ENCODE measurements at places on chromosomes 11 and 22. TPM values are rescaled to one million over a fixed set of nuclear protein-coding genes. Genes with fewer than 3 reads are reported as not detected.

DNA sequence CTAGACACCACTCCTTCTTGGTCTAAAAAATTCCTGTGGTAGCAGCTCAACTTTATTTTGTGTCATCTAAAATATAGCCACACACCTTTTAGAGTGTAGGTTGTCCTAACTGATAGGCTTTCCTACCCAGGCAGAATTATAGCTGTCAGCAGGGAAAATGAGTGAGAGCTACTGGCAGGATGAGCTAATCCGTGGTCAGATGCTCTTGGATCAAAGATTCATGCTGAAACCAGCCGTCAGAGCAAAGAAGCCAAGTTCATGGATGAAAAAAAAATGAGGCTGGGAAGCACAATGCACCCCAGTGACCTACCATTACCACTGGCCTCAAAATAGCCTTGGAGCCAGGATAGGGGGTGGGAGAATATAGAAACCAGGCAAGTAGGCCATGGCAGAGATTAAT lies 113.1 kb upstream of the BLID start:
- no peak for DNase-seq

GRCh38 chr11:64331569-64332371 lies 8.2 kb upstream of the CCDC88B start:
- DNase-seq = peak; percentile 93

DNA sequence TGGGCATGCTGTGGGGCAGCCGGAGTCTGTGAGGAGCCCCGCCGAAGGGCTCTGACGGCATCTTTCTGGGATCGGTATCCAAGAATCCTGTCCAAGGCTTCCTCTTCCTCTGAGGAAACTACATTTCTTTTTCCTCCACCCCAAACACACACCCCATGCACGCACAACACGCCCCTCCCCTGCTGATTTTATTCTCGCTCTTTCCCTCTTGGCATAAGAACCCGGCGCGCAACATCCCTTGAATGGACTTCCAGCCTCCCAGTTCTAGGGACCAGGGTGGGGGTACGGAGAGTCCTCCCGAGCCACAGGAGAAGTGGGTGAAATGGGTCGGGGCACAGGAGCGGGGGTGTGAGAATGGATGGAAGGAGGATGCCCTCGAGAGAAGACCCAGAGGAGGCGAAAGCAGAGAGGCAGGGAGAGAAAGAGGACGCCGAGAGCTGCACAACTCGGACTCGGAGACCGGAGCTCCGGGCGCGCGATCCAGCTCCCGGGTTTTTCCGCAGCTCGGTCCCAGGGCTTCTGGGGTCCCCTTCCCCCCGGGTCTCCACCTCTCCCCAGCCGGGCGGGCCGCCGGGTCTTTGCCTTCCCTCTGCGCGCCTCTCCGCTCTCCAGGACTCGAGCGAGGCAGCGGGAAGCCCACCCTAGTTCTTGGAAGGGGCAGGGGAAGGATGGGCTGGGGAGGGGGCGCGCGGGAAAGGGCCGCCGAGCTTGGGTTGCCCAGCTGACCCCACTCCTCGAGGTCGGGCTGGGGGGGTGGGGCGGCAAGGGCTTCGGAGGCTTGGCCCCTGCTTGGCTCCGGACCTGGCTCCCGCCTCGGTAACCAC lies 1.5 kb upstream of the LARGE1 start:
- no peak for DNase-seq

DNA sequence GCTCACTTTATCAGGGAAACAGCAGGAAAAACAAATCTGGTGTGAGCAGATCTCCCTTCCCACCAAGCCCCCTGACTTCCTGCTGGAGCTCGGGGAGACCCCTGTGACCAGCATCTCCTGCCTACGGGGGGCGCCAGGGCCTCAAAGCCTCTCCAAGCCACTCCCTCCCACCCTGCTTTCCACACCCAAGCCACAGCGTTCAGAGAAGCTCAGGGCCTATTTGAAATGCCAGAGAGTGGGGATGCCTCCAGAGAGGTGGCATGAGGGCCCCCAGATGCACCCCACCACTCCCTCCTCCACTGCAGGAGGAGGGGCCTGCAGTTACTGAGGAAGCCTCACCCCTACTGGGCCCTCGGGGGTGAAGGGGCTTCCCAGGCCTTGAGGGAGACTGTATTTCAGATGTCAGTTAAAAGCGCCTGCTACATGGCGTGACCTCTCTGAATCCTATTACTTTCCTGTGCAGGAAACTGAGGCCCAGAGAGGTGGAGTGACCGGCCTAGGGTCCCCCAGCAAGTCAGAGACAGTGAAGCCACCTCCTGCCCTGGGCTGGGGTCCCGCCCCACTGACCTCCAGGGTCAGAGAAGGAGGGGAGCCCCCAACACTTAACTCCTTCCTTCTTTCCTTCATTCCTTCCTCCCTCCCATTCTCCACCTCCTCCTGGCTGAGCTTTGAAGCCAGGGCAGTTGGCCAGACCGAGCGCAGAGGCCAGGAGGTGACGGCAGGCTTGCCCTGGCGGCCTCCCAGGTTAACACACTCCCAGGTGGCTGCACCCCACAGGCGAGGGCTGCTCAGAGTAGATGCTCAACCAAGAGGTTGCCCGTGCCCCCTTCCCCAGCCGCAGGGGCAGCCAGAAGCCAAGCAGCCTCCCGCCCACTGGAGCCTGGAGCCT lies 6.0 kb upstream of the CDKN1C start:
- no peak for DNase-seq

GRCh38 chr11:62880231-62880802 lies 379 bp upstream of the SLC3A2 start:
- no peak for DNase-seq

The TRIM51 gene
- polyA plus RNA-seq = not detected

- no peak for DNase-seq
Observed at GRCh38 chr22:26893173-26894110, 236.1 kb downstream of the MIAT start.

DNA sequence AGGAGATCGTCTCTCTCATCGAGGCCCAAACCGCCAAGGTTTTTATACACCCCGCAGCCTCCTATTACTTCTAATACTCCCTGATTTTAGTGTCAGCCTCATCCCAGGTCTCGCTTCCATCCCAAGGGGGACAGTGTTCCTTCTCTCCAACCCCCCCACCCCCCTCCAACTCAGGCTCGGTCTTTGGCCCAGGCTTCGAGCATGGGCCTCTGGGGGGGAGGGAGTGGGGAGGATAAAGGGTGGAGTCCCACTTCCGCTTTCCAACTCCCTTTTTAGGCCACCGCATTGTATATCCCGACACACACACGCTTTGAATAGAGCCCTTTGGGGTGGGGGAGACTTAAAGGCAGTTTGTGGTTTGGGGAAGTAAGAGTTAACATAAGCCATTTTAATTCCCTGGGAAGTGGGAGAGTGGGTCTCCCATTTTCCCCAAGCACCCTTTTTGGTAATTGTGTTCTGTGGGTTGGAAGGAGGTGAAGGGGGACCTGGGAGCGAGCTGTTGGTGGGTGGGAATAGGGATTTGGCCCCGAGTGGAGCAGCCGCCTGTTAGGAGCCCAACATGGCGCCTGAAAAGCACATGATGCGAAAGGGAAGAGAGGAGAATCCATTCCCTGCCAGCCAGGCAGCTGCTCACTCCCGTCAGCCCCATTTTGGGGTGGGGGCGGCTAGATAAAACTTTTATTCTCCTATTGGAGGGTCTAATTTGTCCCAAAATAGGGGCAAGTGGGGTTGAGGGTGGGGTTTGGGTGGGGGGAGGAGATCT lies 844 bp downstream of the PCF11 start:
- DNase-seq = no peak

DNA sequence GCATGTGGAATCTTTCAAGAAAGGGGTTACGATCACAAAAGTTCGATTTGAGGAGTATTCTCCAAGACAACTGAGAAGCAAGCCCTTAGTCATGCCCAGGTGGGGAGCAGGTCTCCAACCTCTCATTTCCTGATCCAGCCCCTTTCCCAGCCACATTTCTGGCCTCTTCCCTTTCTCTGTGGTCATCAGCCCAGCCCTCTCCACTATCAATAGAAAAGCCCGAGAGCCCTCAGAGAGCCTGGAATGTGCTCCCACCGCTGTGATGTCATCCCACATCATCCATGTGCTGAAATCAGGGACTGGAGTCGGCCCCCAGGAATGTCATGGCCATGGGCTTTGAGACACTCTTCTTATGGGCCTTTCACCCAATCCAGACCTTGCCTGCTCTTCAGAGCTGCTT lies 62.6 kb downstream of the KCNJ1 start:
- DNase-seq = no peak

The PGA5 gene
- not detected for polyA plus RNA-seq

DNA sequence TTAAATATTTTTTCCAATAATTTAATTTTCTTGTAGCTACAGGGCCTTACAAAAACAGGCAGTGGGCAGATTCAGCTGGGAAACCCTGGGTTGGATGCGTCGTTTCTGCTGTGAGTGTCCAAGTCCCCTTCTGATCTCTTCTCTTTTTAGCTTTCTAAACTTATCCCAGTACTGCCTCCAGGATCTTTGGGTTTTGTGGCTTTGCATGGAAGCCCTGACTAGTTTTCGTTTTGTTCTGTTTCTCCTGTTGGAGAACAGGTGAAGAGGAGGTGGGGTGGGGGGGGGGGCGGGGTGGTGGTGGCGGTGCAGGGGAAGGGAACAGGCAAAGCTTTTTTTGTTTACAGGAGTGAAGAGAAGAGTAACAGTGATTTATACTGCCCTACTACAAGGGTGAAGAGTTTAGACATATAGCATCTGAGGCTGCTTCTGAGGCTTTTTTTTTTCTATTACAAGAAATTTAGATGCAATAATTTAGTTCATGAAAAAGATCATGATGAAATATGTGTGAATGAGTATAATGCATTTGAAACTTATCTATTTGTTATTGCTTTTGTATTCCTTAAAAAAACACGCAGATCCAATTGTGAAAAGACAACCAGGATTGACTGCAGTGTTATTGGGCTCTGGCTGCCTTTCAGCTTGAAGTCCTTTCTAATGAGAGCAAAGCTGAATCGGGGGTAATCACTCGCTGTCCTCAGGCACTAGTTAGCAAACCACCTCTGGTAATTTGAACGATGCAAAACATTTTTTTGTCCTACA lies 142.9 kb downstream of the NCAM1 start:
- no peak for DNase-seq

The C22orf42 gene
- polyA plus RNA-seq = not detected

DNA sequence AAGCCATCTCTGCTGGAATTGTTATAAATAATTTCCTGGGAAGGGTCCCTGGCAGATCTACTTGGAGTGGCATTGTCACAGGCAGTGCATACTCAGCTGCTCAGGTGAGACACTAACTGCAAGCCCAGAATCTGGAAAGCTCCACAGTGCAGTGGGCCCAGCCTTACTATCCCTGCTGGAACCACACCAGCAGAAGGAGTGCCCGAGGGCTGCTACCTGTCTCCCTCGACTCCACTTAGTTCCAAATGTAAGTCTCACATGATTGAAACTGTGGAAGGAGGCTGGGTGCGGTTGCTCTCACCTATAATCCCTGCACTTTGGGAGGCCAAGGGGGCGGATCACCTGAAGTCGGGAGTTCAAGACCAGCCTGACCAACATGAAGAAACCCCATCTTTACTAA lies 14.3 kb upstream of the SYVN1 start:
- DNase-seq = no peak

- DNase-seq = no peak
Observed at GRCh38 chr11:10941871-10942270, 84.0 kb upstream of the ZBED5 start.

DNA sequence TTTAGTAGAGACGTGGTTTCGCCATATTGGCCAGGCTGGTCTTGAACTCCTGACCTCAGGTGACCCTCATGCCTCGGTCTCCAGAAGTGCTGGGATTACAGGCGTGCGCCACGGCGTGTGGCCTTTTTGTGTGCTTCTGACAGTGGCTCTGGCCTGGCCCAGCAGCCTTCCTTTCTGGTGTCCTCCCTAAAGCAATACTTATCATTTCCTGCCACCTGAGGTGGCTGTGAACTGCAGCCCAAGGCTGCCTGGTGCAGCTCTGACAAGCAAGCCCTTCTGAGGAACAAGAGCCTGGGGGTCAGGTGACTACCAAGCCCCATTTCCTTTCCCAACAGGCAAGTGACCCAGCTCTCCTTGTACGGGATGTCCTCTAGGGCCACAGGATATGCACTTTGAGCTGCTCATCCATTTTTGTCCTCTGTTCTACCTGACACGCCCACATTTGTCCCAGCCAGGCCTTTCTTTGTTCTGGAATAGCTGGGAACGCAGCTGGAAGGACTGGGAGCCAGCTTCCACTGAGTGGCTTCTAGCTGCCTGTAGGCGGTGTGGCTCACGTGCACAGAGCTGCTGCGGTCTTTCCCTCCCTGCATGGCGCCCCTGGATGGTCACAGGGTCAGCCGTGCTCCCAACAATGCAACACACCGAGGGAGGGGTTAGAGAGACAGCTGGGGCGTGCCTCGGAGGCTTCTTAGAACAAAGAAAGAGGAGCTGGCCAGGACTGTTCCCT lies 12.3 kb upstream of the BID start:
- no peak for DNase-seq
